ENCODE measurements at places on chromosomes 5 and 9. TPM values are rescaled to one million over a fixed set of nuclear protein-coding genes. Genes with fewer than 3 reads are reported as not detected.

ACSL6 gene
- 0.35 TPM for total RNA-seq

GRCh38 chr9:21383627-21384026 lies 1.6 kb downstream of the IFNA2 start:
- no peak for DNase-seq

DNA sequence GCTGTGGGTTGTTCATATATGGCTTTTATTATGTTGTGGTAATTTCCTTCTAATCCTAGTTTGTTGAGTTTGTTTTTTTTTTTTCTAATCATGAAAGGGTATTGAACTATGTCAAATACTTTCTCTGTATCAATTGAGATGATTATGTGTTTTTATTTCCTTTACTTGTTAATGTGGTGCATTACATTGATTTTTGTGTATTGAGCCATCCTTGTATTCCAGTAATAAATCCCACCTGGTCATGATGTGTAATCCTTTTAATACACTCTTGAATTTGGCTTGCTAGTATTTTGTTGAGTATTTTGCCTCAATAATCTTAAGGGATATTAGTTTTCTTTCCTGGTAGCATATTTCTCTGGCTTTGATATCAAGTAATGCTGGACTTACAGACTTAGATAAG lies 13.1 kb upstream of the ERCC6L2 start:
- DNase-seq: no peak

- DNase-seq: no peak
These were observed 132.8 kb upstream of the ALDH1B1 start for GRCh38 chr9:38259519-38260218.

DNA sequence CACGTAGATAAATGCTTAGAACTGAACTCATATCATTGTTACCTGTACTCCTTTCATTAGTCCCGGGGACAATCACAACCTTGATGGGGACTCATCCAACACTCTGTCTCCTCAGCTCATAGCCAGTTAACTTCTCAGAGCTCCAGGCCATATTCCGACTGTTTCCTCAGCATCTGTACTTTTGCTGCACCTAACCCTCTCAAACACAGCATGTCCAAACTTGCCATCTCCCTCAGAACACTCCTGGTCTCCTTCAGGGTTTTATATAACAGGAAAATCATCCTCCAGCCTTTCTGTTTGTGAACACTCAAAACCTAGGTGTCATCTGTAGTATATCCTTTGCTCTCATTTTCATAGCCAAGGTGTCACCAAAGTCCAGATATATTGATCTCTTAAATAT lies 150.5 kb downstream of the CDH6 start:
- no peak for DNase-seq

- DNase-seq: no peak
These were observed 403.4 kb downstream of the MAN2A1 start for GRCh38 chr5:110092955-110093785.

DNA sequence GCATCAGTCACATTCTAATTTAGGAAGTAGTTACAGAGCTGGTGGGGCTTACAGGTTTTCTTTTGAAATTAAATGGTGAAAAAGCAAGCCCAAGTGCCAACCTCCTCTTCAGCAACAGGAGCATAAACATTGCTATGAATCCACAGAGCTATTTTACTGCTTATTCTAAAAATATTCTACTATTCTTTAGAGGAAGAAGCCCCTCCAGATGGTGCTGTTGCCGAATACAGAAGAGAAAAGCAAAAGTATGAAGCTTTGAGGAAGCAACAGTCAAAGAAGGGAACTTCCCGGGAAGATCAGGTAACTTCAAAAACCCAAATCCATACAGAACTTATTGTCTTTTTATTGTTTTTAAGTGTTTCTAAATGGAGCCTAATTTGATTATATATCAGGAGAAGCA lies 202.8 kb downstream of the CWC27 start:
- no peak for DNase-seq

GRCh38 chr9:21968331-21969010 lies 25.7 kb downstream of the CDKN2A start:
- DNase-seq: no peak

PAPPA gene
- 5.7 TPM for total RNA-seq

GRCh38 chr9:87062746-87063145 lies 115.4 kb upstream of the GAS1 start:
- DNase-seq: no peak

NFIB gene
- 143 TPM for total RNA-seq

DNA sequence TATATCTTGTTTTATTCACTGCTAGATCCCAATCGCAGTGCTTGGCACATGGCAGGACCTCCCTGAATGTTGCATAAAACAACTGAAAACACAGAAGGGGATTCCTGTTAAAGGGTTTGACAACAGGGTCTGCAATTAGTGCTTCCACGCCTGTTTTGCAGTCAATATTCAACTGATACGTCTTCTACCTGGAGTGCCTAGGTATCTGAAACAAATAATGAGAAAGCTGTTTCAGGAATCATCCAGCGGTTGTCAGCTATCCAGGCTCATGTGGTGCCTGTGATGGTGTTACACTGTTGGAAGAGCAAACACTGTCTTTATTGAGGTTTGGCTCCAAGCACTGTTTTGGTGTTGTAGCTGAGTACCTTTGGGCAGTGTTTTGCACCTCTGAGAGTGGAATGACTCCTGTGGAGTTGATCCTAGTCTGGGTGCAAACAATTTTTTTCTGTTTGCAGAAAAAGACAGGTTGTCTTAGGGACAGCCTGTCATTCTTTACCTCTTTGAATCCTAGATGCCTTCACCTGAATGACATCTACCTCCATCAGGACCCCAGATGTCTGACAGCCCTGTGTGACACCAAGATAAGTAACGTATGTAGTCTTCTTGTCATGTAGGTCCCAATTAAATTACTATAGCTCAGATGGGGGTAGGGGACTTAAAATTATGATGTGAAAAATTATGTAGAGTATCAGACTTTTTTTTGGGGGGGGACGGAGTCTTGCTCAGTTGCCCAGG lies 14.8 kb upstream of the MATR3 start:
- DNase-seq: no peak

DNA sequence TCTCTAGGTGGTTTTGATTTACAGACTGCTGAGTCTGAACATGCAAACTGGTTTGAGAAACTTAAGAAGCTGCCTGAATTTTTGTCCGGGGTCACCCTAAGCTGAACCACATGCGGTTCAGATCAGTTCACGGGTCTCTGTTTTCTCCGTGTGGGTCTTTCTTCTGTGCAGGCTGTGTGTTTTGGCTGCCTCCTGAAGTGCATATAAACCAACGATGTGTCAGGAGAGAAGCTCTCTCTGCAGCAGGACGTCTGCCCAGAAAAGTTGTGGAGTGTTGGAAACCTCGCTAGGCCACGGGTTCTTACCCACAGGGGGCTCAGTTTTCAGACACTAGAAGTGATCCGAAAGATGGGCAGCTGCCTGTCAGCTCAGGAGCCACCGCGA lies 364.2 kb downstream of the IRX2 start:
- DNase-seq: no peak

DNA sequence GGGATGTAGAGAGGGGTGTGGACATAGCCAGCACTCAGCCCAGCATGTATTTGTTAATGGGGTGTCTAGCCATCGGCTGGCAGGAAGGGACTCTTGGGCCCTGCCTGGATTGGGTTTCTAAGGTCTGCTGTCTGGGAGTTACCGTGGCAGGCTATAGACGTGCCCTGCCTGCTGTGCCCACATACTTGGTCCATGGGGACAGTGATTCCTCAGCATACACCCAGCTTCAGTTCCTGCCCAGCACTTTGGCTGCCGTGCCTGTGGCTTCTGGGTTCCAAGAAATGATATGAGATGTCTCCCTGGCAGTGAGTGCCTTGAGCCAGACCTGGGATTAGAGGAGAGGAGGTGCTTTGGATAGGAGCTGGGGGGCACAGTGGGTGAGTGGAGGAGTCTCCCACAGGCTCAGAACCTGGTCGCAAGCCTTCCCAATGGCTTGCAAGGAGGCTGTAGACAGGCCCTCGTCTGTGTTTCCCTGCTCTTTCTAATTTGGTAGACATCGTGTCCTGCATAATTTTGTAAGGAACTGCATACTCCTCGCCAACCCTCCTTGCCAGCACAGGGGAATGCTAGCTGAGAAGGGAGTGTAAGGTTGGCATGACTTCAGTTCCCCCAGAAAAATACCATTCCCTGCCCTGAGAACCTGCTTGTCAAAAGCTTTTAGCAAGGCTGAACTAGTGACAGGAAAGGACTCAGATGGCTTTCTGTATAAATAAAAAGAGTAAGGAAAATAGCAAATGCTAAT lies 287.9 kb downstream of the ZSWIM6 start:
- no peak for DNase-seq

MTREX gene
- total RNA-seq: 49.3 TPM

DNA sequence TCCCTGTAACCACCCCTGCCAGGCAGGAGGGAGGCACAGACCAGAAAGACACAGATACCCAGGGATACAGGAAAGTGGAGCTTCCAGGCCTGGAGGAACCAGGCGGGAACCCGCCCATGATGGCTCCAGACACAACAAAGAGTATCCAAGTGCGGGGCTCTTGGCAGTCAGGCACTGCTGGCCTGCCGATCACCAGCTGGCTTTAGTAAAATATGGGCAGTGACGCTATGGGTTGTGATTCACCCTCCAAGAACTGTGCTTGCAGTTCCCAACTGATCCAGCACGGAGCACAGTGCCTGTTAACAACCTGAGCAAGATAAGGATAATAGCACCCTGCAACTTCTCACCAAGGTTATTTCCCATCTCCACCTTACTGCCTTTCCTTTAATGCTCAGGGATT lies 463.3 kb downstream of the IRX1 start:
- DNase-seq: no peak

STPG3 gene
- total RNA-seq: not detected

GRCh38 chr5:134609232-134609851 lies 23.3 kb downstream of the SAR1B start:
- no peak for DNase-seq

- DNase-seq: no peak
These were observed 142.7 kb upstream of the DHFR start for GRCh38 chr5:80797428-80798024.

OR2Y1 gene
- total RNA-seq: not detected

FAM120AOS gene
- 43.9 TPM for total RNA-seq

DNA sequence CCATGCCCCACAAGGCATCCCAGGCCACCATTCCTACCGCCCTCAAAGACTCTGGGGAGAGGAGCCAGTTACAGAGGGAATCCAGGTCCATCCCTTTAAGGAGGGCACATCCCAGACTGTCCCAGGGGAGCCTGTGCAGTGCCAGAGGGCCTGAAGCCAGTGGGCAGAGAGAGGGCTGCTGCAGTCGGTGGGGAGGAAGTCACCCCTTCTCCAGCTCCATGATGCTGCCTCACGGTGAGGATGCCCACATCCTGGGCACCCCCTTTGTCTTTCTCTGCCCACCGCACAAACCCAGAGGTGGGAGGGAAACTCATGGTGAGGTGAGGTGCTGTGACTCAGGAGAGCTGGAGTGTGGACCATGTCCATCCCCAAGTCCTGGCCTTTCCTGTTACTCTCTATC lies 26.2 kb upstream of the ANKRD33B start:
- no peak for DNase-seq

- no peak for DNase-seq
These were observed 51.6 kb upstream of the DPYSL3 start for GRCh38 chr5:147561435-147561834.

IL13 gene
- not detected for total RNA-seq

PCA3 gene
- not detected for total RNA-seq

PDZD2 gene
- total RNA-seq: 58.5 TPM

MYMK gene
- not detected for total RNA-seq

DNA sequence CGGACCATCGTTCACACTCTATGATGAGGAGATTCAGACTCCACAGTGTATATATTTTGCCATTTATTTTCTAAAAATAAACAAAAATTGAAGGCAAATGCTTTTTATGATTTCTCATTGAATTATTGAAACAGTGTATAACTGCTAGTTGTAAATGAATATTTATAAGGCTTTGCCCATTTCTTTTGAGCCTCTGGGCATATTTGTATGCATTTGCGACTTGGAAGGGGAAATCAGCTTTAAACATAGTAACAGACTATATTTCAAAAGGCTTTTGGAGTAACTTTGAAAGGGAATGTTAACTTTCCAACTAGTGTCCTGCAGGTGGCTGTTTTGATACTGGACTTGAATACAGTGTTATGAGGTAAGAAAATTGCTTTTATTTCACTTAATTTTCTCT lies 26.0 kb downstream of the MRPL22 start:
- no peak for DNase-seq

DNA sequence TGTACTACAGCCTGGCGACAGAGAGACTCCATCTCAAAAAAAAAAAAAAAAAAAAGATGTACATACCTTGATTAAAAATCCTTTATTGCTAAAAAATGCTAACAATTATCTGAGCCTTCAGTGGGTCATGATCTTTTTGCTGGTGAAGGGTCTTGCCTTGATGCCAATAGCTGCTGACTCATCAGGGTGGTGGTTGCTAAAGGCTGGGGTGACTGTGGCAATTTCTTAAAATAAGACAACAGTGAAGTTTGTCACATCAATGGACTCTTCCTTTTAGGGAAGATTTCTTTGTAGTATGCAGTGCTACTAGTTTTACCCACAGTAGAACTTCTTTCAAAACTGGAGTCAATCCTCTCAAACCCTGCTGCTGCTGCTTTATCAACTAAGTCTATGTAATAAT lies 33.9 kb upstream of the OTULINL start:
- no peak for DNase-seq

- DNase-seq: no peak
These were observed 86.3 kb upstream of the PJA2 start for GRCh38 chr5:109496112-109496511.

DNA sequence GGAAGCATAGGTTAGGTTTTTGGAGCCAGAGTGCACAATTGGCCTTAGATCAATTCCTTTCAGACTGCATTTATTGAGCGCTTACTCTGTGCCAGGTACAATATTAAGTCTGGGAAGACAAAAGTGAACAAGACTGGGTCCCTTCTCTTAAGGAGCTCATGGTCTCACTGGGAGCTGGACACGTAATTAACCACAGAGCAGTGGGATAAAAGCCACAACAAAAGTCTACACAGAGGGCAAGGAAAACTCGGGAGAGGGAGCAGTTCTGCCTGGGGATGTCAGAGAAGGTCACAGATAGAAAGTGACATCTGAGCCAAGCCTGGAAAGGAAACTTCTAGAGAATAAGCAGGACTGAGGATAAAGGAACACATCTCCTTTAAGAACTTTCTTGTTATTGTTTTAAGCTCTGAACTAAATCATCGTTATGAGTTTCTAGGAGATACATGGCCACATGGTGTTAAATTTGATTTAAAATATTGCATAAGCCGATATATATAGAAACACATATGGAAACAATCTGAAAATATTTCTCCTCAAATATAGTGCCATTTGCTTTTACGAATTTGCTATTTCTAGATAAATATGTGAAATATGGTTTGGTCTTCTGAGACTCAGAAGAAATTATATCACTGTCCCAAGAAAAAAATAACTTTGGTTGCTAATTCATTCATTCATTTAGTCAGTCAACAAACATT lies 40.1 kb upstream of the PDE8B start:
- no peak for DNase-seq

DNA sequence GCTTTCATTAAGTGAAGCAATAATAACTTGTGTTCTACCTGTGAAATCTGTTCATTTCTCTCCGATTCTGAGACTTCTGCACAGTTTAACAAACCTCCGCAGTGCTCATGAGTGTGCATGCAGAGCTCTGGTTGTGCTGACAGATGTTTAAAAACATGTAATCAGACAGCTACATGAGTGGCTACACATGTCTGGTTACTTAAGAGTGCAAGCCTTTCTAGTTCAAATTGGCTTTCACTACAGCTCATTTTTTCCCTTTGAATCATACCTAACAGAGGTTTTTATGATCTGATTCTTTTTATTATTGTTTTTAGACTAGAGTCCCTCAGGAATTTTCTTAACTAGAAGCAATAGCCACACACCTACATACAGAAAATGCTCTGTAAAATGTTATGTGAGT lies 310.2 kb downstream of the ARRDC3 start:
- DNase-seq: no peak

FOXD4L4 gene
- not detected for total RNA-seq
